ENCODE measurements at places on chromosomes 3 and 15.

DNA sequence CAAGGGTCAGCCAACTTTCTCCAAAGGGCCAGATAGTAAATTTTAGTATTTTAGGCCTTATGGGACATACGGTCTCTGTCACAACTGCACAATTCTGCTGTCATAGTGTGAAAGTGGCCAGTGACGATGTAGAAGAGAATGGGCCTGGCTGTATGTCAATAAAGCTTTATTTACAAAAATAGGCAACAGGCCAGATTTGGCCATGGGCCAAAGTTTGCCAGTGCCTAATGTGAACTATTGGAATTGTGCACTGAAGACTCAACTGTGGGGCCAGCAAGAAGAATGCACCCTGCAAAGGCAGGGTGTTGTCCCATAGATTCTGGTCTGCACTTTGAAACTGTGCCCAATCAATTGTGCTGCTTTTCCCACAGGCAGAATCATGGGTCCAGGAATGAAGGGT is 69.4 kb upstream of the PRR23E start:
- no peak for DNase-seq

- no peak for DNase-seq
These were observed 6.4 kb downstream of the PSTPIP1 start for GRCh38 chr15:77001351-77001750.

- no peak for DNase-seq
These were observed 138.8 kb downstream of the SMAD6 start for GRCh38 chr15:66840615-66841390.

DNA sequence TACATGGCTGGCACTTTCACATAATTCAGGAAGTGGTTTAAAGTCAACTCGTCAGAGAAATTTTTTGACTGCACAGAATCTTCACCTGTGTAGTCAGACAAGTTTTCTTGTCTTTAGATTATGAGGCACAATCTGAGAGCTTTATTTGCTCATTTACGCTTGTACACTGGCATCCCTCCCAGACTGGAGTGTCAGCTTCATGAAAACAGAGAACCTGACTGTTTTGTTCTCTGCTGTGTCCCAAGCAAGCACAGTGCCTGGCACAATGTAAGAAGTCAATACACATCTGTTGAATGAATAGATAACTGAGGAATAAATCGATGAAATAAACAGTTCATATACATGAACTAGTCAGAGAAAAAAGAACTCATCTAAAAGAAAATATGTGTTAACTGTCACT is 846.1 kb upstream of the CFAP20DC start:
- DNase-seq: no peak

DNA sequence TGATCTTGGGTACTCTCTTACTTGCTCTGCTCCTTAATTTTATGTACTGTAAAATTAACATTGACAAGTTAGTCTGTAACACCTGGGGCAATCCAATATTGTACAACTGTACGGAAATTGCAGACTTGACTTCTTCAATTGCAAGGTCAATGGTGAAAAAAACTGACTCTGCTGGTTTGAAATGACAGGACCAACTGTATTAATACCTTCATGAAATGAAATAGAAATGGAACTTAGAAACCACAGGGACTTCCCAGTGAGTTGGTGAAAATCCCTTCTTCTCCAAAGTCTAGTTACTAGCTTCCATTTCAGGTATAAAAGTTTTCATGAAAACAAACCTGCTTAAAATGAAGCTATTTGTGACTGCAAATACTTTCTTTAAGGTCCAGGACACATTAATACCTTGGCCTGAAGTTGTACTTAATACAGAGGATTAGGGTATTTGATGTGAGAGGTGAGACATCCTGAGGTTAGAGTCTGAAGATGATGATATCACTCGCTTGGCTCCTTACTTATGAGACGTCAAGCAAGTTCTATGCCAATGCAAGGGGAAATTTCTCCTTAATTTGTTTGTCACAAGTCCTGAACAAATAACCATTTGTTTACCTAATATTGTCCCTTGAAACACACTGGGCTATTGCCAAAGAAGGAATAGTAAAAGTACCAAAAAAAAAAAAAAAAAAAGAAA is 226.2 kb upstream of the TP63 start:
- DNase-seq: no peak

DNA sequence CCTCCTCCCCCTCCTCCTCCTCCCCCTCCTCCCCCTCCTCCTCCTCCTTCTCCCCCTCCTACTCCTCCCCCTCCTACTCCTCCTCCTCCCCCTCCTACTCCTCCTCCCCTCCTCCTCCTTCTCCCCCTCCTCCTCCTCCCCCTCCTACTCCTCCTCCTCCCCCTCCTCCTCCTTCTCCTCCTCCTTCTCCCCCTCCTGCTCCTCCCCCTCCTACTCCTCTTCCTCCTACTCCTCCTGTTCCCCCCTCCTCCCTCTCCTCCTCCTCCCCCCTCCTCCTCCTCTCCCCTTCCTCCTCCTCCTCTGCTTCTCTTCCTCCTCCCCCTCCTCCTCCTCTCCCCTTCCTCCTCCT is 17.1 kb upstream of the EPHB3 start:
- DNase-seq: no peak

GRCh38 chr3:10460951-10461545 is 44.3 kb downstream of the ATP2B2 start:
- no peak for DNase-seq

GRCh38 chr3:82078246-82078645 is 316.8 kb upstream of the GBE1 start:
- no peak for DNase-seq

DNA sequence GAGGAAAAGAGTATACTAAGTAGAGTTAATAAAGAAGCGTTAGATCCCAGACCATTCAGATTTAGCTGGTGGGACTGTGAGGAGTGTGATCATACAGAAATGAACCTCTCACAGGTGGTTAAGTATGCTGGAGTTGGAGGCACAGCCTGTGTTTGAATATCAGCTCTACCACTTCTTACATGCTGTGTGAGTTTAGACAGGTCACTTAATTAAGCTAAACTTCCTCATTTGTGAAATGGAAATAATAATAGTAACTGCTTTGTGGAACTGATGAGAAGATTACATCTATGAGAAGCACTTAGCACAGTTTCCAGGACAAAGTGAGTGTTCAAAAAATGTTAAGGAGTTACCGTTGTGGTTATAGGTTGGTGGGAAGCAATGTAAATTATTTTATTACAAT is 8.4 kb downstream of the ACP3 start:
- no peak for DNase-seq

- no peak for DNase-seq
These were observed 100.8 kb downstream of the SEMA6D start for GRCh38 chr15:47817969-47818548.

GRCh38 chr3:18012436-18012835 is 270.0 kb upstream of the TBC1D5 start:
- no peak for DNase-seq

DNA sequence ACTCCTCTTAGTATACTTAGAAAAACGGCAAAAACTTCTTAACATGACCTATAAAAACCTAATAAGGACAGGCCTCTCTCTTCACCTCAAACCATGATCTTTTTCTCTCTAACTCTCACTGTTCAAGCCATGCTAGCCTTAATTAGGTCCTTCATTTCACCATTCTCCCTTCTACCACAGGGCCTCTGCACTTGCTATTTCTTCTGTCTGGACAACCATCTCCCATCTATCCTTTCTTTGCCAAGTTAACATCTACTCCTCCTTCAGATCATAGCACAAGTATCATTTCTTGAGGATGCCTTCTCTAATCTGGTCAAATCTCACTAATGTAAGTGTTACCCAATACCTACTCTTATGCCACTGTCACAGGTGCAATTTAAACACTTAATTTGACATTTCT is 39.1 kb downstream of the TMCC1 start:
- DNase-seq: no peak

DNA sequence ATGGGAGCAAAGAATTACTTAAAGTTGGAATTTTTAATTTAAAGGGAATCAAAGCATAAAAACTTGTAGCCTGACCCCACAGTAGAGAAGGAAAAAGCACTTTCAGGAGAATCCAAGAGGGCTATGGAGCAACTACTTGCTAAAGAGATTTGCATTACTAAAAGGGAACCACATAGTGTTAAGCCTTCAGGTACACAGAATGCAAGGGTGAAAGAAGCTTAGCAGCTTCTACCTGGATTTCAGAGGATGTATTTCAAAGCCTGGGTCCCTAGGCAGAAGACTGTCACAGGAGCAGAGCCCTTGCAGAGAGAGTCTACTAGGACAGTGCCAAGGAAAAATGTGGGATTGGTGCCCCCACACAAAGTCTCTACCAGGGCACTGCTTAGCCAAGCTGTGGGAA is 575.0 kb downstream of the GBE1 start:
- no peak for DNase-seq

DNA sequence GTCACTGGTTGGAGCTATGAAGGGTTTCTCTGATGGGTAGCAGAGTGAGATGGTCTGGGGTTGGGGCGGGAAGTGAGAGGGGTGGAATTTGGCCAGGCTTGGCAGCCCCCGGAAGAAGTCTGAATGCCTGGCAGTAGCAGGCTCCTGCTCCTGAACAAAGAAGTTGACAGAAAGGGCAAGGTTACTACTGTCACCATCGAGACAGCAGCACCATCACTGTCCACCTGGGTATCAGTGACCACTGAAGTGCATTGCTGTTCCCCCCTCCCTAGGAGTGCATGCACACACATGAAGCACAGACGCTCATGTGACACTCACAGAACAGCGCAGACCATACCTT is 42.9 kb downstream of the COLQ start:
- no peak for DNase-seq

- no peak for DNase-seq
These were observed 451.1 kb upstream of the ATP11B start for GRCh38 chr3:182342252-182342651.

DNA sequence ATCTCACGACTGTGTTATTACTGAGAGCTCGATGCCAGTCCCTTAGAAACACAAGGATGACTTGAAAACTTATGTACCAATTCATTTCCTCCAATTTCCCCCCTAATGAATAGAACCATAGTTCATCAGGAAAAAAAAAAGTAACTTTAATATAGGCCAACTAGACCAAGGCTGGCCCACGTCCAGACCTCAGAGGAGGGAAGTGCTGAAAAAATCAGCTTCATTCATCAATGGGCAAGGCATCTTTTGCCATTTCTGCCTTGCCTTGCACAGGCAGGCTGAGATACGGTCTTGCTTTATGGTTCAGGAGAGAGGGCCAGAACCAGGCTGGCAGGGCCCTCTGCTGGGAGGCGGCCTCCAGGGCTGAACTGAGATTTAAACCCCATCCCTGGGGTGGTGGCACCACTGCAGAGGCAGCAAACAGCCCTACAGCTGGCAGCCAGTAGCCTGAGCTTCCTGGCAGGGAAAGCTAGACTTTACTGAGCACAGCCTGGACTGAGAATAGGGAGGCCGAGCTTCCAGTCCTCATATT is 104.1 kb upstream of the TNFAIP8L3 start:
- DNase-seq: no peak

DNA sequence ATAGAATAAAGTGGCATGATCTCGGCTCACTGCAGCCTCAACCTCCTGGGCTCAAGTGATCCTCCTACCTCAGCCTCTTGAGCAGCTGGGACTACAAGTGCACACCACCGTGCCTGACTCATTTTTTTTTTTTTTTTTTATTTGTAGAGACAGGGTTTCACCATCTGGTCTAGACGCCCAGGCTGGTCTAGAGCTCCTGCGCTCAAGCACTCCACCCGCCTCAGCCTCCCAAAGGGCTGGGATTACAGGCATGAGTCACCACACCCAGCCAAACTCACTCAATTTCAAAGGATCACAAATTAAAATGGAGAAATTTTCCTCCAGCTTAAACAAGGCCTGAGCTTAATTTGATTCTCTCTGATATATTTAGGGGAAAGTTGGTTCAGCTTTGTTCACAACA is 27.3 kb upstream of the NMB start:
- DNase-seq: no peak

DNA sequence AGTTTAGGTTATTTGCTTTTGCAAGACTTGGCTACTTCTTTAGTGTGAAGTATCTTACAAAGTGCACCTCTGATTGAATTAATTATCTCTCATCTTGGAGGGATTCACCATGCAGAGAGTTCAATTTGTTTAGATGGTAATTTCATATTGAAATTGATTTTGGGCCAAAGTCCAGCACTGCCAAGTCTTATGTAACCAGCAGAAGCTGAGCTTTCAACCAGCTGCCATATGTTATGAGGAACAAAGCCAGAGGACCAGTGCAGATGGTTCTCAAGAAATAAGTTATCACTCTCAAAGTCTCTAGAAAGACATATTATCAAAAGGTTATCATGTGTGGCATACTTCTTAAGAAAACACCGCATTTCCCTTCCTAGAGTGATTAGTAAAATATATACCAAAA is 29.0 kb downstream of the ABHD6 start:
- DNase-seq: no peak

- no peak for DNase-seq
These were observed 21.0 kb downstream of the PFKFB4 start for GRCh38 chr3:48535578-48535977.

DNA sequence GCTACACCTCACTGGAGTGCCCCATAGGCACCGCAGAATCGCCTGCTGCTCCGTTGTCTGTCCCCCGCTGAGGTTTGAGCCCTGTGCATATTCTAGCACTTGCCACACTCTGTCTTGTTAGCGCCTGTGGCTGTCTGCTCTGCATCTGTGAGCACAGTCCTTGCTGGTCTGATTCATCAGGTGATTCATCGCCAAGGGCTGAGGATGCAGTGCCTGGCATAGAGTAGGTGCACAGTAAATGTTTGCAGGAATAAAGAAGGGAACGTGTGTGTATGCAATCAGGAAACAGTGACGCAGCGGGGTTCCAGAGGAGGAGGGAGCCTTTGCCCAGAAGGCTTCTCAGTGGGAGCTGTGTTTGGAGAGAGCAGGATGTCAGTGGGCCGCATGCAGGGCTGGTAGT is 124.0 kb upstream of the PLXNA1 start:
- no peak for DNase-seq
